ENCODE measurements at places on chromosomes 6 and 20.

DNA sequence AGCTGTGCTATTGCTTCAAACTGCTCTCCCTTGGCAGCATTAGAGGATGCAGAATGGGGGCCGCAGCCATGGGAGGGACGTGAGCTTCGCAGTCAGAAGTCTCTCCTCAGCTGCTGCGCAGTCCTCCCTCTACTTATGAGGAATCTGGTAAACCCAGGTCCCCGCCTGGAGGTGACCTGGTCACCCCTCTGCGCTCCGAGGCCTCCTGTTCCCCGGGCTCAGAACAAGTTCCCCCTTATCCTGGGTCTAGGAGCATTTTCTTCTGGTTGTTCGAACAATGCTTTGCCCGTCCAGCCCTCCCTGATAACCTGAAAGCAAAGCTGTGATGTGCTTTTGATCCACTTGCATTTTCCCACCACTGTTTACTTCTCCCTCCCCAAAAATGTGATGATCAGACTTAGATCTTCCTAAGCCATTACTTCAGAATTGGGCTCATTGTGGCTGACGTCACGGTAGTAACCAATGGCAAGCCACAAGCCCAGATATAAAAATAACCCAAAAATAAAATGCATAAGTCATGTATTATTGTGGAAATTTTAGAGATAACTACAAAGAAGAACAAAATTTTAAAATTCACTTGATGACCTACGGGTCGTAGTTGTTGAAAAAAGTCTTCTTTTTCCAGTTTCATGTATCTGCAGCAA, 80.7 kb downstream of the SERAC1 start:
- no peak for DNase-seq

GRCh38 chr6:25017932-25018567, 82.3 kb upstream of the RIPOR2 start:
- DNase-seq = peak; percentile 55

GRCh38 chr6:119426619-119427018, 77.1 kb upstream of the MAN1A1 start:
- DNase-seq = no peak

- no peak for DNase-seq
Measured at GRCh38 chr6:74705451-74705850, 500.4 kb downstream of the COL12A1 start.

DNA sequence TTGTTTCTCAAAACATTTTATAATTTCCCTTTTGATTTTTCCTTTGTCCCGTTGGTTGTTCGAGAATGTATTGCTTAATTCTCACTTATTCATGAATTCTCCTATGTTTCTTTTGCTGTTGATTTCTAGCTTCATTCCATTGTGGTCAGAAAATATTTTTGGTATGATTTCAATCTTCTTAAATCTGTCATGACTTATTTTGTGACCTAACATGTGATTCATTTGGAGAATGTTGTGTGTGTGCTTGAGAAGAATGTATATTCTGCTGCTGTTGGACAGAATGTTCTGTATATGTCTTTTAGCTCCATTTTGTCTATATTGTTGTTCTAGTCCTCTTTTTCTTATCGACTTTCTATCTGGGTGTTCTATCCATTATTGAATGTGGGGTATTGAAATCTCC, 286.2 kb upstream of the RNF217 start:
- DNase-seq = no peak

- DNase-seq = peak; percentile 62
Measured at GRCh38 chr6:158703837-158704822, 54.3 kb downstream of the SYTL3 start.

DNA sequence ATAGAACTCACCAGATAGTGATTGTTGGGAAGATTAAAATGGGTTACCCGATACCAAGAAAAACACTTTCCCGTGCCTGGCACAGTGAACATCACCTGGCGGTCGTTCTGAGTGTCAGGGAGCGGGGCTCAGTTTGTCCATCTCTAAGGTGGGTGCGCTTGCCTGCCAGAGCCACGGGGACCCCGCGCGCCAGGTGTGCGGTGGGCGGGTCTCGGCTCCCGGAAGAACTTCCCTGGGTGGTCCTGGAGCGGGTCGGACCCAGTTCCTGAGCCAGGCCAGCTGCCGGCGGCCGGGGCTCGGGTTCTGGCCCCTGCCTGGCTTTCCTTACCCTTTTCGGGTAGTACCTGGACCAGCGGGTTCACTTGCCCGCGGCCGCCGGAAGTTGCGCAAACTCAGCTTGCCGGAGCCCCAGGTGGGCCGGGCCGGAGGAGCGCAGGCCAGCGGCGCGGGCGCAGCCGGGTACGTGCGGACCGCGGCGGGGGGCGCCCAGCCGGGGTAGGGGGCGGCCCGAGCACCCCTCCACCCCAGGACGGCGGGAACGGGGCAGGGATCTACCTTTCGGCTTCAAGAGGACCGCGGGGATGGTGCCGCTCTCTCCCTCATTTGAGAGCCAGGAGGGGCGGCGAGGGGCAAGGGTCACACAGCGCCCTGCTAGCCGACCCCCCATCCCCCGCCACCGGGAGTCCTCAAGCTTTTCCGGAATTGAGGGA, 7.5 kb downstream of the FAM110A start:
- DNase-seq = no peak

DNA sequence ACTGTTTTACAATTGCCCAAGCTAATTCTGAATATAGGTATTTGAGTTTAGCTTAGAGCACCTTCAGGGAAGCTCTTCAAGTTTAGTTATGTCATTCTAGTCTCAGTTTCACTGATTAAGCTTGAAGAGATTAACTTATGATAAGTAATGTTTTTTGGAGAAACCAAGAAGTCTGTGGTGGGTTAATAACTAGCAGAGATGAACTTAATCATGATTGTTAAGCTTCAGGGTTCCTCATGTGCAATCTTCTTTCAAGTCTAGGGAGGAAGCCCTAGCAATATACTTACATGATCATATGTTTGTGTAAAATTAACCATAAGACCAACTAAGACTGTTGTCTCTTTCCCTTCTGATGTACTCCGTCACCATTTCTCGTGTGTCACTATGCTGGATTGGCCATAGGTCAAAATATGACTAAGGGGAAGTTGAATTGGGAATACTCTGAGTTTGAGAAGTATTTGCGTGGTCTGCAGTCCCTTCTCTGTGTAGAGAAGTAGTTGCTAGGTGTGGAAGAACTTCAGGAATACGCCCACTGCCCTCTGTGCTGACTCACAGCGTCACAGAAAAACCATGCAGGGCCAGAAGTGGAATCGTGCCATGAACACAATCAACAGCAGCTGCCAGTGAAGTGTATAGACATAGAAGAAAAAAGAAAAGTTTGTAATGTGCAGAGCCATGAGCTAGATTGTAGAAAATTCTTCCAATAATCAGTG, 88.3 kb downstream of the SH3BGRL2 start:
- DNase-seq = no peak

- no peak for DNase-seq
Measured at GRCh38 chr6:132265451-132266097, 135.7 kb downstream of the MOXD1 start.

DNA sequence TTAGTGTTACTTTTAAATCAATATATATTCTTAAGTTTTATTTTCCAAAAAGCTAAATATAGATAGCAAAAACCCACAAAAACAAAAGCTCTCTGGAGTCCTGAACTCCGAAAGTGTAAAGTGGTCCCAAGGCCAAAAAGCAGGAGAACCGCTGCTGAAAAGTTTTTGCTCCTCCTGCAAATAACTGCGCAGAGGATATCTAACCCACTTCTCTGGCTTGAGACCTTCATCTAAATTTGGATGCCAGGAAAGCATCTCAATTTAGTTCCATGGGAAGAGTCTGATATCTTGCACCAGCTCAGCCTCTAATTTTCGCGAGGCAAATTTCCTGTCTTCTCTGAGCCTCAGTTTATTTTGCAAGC, 523 bp downstream of the MRPS10 start:
- DNase-seq = no peak

- no peak for DNase-seq
Measured at GRCh38 chr6:75418233-75418632, 75.4 kb downstream of the FILIP1 start.

GRCh38 chr6:35057449-35058357, 83.4 kb downstream of the TCP11 start:
- DNase-seq = no peak

DNA sequence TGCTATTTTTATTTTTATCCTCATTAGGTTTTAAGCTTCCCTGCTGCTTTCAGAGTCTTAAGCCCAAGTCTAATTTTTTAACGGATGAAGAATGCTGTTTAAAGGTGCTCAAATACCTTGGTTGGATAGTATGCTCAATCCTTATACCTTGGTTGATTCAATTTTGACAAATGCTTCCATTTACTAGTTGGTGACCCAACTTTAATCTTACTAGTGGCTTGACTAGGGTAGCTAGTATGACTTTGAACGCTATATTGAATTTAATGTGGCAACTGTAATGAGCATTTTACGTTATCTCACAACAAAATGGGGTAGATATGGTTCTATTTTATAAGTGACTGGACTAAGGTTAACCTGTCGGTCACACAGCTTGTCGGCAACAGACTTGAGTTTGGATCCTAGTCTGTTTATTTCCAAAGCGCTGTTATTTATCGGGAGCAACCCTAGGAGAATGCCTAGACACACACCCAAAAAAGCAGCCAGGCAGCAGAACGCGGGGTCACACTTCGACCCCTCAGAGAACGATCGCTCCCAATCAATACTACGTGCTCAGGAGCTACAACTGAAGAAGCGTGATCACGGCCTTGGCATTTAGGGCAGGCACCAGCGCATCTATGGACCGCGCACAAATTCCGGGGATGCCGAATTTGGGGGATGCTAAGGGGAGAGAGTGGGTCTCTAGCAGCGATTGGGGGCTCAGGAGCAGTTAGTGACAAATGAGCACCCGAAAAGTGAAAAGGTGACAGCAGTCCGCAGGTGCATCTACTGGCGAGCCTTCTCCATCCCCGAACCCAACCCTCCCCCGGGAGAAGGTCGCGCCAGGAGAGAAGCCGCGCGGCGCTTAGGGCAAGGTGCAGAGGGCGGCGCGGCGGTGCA, 586 bp upstream of the ALDH5A1 start:
- DNase-seq = no peak

DNA sequence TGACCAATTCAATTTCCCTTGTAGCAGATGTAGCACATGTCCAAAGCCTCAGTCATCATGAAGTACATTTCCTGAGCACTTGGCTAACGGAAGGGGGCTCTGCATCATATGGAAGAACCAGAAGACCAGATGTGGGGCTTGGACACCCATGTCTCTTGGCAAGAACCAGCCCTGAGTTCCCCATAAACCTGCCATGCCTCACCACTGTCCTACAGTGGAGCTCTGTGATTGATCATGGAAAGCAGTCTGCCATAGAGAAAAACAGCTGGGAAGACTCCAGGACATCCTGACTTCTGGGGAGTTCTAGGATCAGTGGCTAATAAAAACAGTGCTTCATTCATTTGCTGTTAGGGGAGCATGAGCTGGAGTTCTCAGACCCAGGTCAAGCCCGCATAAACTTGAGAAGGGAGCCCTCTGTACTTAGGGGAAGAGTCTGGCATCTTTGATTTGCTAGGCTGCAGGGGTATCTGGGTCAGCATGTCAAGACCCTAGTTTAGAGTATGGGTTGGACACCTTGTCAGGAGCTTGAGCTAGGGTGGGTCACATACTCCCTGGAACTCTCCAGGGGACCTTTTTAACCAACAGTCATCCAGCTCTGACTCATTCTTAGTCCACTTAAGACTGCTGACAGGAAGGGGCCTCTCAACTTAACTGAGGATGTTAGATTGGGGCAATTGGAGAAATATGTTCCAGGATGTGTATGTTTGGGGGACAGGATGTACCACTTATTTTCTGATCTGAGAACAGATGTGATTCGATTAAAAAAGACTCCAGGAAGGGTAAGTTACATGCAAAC, 26.3 kb upstream of the TRAM2 start:
- DNase-seq = no peak

DNA sequence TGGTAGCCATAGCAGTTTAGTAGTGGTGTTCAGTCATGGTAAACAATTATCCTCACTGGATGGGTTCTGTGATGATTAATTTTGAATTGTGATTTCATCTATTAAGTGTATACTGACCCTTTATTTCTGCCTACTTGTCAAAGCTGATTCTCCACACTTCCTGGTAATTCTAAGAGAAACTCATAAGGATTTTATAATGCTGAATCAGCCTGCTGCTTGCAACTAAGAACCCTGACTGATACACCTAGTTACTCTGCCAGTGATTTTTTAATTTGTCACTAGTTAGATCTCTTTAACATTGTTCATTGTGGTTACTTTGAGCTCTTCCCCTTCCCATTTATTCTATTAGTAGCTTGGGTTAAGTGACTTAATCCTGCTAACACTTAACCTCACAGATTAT, 8.6 kb downstream of the CDC40 start:
- DNase-seq = no peak

DNA sequence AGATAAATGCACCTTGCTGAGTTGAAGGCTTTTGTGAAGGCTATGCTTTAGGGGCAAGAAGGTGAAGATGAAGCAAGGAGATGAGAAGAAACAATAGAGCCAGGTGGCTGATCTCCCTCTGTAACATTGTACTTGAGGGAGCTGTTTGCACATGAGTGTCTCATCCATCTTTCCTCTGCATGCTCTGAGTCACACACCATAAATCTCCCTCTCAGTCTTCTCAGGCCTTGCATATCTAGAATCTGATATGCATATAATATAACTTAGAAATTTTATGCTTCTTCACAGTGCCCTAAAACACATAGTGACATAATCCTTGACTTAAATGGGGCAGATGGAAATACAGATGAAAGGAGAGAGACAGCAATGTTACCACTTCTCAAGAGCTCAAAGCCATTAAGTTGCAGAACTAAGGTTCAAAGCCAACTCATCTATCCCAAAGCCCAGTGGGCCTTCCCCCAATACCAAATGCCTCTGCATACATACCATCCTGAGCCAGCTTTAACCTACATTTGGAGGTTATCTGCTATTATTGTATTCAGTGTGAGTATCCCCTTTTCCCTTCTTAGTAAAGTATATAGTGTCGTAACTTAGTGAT, 62.4 kb upstream of the STXBP5 start:
- no peak for DNase-seq

GRCh38 chr20:11159728-11160127, 485.9 kb upstream of the JAG1 start:
- DNase-seq = no peak

DNA sequence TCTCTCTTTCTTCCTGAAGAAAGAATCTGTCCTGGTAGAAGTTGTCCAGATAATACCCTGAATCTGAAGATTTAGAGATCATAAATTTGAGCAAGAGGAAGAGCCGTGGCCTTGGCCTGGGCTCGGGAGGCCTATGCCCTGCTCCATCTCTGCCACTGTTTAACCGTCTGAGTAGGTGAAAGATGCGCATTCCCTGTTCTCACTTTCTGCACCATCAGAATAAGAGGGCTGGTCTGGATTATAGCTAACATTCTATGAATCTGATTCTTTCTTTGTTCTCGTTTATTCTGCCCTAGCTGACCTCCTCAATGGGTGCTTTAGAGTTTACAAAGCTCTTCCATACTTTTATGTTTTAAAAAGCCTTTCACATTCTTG, 51.3 kb downstream of the ELOVL4 start:
- DNase-seq = no peak
